IMR-90 (cell line): ENCODE measurements at places on chromosomes 6 and 20.

DNA sequence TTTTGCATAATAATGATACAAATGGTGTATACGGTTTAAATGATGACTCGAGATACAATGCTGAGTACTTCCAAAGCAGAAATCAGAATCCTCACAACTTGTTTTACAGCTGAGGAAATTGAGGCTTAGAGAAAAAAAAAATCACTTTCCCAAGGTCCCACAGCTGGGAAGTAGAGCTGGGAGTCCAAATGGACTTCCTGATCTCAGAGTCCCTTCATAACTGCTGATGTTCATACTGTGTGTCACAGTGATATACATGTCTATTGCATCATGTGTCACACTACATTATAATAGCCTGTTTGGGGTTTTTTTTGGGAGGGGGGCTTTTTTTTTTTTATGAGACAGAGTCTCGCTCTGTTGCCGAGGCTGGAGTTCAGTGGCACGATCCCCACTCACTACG is 8.5 kb downstream of the HM13 start:
- DNase-seq: no peak

DNA sequence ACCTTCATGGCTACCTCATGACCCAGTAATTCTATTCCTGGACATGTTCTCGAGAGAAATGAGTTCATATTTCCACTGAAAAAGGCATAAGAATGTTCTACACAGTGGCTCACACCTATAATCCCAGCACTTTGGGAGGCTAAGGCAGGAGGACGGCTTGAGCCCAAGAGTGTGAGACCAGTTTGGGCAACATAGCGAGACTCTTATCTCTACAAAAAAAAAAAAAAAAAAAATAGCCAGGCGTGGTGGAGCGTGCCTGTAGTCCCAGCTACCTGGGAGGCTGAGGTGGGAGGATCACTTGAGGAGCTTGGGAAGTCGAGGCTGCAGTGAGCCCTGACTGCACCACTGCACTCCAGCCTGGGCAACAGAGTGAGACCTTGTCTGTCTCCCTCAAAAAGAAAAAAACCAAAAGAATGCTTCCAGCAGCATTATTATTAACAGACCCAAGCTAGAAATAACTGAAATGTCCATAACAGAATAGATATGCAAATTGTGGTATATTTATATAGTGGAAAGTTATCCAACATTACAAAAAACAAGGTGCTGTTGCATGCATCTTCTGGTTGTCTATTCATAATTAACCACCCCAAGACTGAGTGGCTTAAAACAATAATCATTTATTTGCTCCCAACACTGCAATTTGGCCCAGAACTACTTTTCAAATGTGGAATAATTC is 9.4 kb upstream of the RAB44 start:
- peak; percentile 60 for DNase-seq

DNA sequence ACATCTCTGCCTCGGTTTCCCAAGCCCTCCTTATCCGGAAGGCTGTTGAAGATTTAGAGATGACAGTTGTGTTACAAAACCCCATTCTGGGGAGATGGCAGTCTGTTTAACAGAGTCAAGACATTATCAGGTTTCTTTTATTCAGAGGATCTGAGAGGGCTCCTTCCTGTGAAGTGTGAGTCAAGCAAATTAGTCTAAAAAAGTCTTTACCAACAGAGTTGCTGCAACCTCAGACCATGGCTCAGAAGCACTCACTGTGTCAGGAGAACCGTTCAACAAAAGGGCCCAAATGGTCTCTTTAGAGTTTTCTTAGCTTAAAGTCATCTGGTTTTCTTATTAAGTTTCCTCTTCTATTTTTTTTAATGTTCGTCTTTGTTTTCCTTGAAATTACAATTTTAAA is 717.8 kb downstream of the EPM2A start:
- DNase-seq: peak; percentile 36

- DNase-seq: no peak
These were observed 20.6 kb upstream of the HLA-F start for GRCh38 chr6:29702519-29703103.

DNA sequence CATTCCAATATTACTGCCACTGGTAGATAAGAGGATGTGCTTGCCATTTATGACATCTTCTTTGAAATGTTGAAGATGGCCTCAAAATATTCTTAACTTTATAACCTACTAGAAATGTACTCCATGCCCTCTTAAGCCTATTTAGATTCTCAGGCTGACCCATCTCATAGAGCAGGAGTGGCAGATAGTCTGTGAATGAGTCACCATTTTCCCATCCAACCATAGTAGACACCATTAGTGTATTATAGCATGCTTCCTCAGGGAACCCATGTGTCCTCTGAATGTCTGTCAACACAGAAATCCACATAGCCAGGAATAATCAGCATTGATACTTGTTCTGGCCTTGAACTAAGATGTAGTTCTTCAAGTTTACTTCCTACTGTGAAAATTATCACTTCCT is 150.2 kb downstream of the IMPG1 start:
- DNase-seq: peak; percentile 39

GRCh38 chr6:73041051-73041450 is 184.2 kb downstream of the KHDC1L start:
- DNase-seq: no peak

DNA sequence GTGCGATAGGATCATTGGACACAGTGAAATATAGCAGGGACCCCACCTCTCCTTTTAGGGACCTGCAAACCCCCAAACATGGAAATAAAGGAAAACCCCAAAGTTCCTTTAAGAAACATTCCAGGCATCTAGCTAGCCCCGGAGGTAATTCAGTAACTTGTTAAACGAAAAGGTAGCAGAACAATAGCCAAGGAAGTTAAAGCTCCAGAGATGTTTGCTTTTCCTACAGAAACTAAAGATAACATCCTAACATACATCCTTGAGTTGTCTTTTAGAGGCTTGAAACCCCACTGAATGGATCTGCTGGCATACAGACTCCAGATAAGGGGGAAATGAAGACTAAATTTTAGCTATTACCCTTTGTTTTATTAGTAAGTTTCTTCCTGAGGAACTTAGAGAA is 51.0 kb downstream of the FAM184A start:
- no peak for DNase-seq

DNA sequence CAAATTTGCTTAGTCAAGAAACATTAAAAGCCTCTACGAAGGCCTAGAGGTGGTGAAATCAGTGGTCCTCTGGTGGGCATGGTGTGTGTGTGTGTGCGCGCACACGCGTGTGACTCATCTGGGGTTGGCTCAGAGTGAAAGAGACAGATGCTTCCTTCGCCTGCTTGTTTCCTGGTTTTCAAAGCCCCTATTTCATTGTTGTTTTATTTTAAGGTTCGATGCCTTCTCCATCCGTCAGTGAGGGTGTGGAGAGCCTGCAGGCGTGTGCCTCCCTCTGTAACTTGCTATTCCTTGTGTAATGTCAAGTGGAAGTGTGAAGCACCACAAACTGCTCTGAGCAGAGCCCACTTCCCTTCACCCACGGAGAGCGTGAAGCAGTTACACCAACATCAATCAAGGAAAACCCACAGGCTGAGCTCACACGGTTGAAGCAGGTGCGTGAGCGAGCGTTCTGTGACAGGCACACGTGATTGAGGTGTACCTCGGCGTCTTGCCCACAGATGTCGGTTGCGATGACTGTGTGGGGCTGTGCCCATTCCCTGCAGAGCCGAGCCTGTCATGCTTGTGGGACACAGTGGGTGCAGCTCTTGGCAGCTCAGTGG is 233.9 kb downstream of the PRL start:
- no peak for DNase-seq

DNA sequence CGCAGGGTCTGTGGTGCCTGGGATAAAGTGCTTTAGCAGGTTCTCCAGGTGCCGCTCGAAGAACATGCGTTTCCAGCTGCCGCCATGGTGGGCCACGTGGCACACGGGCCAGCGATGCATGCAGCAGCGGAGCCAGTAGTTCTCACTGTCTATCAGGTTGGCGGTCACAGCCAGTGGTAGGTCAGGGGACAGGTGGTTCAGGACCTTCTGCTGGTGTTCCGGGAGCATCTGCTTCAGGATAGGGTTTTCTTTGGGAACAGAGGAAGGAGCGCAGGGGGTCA is 16.0 kb downstream of the TMEM151B start:
- DNase-seq: no peak

DNA sequence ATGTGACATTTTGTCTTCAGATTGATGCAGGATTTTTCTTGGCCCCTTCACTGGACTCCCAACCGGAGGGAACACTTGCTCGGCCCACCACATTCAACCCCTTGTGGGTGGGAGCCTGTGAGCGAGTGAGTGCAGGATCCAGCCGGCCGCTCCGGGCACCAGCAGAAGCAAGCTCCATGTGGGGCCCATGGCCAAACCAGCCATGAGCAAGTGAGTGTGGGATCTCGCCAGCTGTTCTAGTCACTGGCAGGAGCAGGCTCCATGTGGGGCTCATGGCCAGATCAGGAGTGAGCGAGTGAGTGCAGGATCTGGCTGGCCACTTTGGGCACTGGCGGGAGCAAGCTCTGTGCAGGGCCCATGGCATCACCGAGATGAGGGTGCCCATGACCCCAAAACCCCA is 42.6 kb downstream of the OSTM1 start:
- DNase-seq: no peak

DNA sequence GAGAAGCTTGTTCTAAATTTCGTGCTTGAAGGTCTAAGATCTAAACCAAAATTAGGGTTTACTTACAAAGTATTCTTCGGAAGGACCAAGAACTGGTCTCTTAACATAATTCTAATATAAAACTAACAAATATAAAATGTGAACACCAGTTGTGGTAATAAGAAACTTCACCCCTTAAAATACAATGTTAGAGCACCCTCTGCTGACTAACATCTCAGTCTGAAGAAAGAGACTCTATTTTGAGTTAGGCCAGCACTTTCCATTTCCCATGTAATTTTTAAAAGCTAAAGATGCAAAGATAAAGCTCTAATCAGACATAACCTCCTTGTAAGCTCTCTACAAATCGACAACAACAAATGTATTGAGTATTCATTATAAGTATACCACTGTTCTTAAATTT is 24.6 kb downstream of the ATG5 start:
- DNase-seq: peak; percentile 65

- DNase-seq: peak; percentile 34
These were observed 8.1 kb downstream of the SCRT2 start for GRCh38 chr20:667351-668034.

GRCh38 chr20:38139156-38139912 is 25.7 kb downstream of the TGM2 start:
- DNase-seq: no peak

- DNase-seq: no peak
These were observed 96.7 kb downstream of the MAP3K7 start for GRCh38 chr6:90490030-90490716.

DNA sequence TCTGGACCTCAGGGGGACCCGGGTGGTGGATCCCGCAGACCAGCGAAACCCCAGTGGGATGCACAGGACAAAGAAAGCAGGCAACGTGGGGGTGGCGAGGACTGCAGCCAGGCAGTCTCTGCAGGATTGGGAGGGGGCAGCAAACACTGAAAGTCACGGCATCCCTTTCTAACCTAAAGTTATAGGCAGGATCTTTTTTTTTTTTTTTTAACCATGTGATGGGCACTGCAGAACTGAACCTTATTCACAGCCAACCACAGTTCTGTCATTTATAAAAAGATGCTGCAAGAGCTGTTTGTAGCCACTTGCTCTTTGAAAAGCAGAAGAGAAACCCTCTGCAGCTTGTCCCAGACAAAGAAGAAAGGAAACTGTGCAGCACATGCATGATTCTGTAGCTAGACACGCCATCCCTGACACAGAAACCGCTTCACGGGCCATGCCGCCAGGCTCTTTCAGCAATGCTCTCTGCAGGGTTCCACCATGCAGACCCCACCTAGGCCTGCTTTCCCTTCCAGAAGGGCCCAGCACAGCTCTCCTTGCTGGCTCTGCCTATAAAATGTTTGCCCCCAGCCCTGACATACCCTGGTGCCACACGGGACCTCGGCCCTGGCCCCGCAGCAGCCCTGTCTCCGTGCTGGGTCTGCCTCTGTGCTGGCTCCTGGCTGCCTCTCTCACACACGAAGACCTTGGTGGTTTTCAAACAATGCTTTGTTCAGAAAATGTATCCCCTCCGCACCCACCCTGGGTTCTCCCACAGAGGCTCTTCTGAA is 70.8 kb downstream of the PYGB start:
- DNase-seq: no peak

GRCh38 chr20:18176318-18176785 is 38.7 kb downstream of the KAT14 start:
- no peak for DNase-seq

DNA sequence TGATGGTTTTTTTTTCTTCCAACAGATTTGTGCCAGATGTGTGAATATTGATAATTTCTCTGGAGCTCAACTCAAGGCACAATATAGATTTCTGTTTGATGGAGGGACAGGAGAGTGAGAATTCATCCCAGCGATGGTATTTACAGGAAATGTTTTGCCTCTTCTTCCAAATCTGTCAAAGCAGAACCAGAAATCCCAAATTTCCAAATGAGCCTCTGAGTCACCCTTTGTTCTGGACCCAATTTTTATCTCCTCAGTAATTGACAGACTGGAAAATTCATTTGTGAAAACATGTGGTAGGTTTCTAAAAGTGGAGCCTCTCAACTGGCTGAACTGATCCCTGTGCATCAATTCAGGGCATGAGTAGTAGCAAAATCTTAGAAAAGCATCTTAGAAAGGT is 223.2 kb upstream of the TSHZ2 start:
- no peak for DNase-seq

- DNase-seq: no peak
These were observed 199.6 kb downstream of the TTLL2 start for GRCh38 chr6:167524261-167525111.

DNA sequence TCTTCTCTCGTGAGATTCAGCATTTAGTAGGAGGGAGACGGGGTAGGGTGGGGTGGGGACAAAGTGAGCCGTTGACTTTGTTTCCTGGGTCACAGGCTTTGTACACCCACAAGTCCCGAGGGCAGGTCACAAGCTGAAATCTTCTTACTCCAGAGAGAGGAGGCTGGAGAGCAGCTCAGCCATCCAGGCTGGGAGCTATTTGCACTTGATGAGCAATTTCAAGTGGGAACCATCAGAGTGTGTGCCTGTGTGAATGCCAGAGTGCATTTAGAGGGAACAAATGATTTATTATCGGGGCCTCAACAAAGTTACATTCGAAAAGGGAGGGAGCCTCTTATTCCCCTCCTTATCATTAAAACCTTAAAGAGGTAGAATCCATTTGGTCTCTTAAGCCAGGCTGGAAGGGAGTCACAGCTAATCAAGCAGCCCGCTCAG is 155.7 kb upstream of the JARID2 start:
- no peak for DNase-seq

GRCh38 chr20:17225851-17226409 is 910 bp upstream of the PCSK2 start:
- no peak for DNase-seq

- DNase-seq: peak; percentile 76
These were observed 5.6 kb upstream of the RPS21 start for GRCh38 chr20:62381202-62381797.

GRCh38 chr6:105560611-105561066 is 157.8 kb upstream of the PREP start:
- DNase-seq: peak; percentile 72
